ENCODE measurements at places on chromosomes 12 and 14.

GRCh38 chr12:6104842-6105241 lies 19.6 kb downstream of the VWF start:
- no peak for DNase-seq

DNA sequence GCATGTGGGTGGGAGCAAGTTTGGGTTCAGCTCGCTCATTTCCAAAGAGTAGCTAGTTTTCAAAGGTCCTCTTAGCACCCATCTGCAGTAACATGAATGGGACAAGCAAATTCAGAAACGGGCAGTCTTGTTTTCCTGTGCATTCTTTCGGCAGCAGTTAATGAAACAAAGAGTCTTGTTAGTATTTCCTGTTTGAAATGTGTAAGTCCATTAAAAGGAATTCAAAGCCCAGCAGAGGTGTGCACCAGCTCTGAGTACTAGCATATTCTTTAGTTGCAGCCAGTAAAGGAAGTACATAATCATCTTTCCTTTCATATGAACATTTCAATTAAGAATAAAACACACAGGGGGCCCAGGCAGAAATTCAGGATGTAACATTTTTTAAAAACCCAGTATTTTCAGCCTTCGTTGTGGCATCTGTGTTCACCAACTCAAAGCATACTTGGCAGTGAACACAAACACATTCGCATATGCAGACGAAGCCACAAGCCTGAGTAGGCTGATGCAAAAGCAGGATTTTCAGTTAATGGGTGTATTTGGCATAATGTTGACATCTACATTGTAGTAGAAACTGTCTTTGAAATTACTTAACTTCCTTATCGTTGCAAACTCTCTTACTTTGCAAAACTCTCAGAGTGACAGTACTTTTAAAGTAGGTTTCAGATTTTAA lies 570.0 kb upstream of the FLRT2 start:
- no peak for DNase-seq

DNA sequence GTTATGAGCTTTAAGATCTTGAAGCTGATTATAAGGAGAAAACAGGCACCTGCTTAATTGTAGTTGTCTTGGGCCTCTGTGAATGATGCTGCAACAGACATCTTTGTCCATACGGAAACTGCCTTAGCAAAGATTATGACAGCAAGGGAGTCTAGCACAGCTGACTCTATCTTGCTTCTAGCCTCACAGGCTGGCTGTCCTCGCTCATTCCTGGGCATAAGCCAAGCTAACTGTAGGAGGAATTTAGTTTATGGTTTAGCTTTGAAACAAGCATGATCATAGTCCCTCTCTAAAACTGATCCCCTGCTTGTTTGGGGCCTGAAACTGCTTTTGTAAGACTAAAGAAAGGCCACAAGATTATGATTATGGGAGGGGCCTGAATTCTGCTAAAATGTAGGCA lies 74.3 kb upstream of the C14orf132 start:
- DNase-seq, result no peak

DNA sequence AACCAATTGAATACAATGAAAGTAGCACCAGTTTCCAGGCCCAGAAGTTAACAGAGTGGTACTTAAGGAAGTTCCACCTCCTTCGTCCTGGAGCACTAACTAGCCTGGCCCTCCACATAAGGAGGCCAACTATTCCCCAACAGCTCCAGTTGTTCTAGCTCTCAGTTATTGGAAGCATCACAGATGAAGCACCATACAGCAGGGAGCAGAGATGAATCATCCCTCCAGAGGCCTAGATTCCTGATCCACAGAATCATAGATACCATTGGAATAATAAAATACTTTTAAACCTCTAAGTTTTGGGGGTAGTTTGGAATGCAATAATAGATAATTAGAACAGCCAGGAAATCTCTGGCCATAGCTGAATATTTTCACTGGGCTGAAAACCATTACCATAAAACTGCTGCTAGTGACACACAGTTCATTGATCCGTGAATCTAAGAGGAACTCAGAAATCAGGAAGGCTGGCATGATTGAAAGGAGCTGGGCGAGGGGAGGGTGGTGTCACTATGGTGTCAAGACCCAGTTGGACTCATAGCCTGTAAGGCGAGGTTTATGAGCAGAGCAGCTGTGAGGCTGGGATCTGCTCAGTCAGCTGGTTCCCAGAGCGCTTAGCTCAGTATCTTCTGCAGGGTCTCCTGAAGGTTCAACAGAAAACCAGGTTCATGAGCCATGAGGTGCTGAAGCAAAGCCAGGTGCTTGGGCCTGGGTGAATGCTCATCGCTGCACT lies 371.4 kb upstream of the TMTC1 start:
- DNase-seq, result no peak

GRCh38 chr14:35534208-35534872 lies 376 bp downstream of the INSM2 start:
- DNase-seq, result peak; percentile 43

All from NCI-H345 (cell line).